Erythroblast (primary cell): ENCODE measurements at places on chromosomes 2 and 18.

DNA sequence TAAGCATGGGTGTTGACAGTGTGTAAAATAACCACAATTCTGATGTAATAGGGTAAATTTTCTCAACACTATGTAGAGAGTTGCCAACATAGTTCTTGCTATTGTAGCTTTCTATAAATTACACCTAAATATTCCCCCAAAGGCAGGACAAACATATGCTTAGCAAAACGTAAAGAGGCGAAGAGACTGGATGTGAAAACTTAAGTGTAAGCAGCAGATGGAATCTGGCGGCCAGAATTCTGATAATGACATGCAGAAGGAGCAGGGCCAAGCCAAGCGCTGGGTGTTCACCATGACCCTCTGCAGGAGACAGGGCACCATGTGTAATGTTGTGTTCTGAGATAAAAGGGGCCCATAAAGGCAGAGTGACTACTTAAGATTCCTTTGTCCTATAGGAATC is 105.2 kb upstream of the ZNF521 start:
- no peak for DNase-seq

- no peak for DNase-seq
Observed at GRCh38 chr2:216188956-216189355, 79.8 kb downstream of the XRCC5 start.

- no peak for DNase-seq
Observed at GRCh38 chr2:196745711-196746110, 53.8 kb downstream of the GTF3C3 start.

GRCh38 chr18:32303400-32303799 is 113.6 kb downstream of the MEP1B start:
- no peak for DNase-seq
